ENCODE measurements at places on chromosomes 6 and 20.

- no peak for DNase-seq
These were observed 157.5 kb downstream of the ADGRG6 start for GRCh38 chr6:142459271-142459670.

DNA sequence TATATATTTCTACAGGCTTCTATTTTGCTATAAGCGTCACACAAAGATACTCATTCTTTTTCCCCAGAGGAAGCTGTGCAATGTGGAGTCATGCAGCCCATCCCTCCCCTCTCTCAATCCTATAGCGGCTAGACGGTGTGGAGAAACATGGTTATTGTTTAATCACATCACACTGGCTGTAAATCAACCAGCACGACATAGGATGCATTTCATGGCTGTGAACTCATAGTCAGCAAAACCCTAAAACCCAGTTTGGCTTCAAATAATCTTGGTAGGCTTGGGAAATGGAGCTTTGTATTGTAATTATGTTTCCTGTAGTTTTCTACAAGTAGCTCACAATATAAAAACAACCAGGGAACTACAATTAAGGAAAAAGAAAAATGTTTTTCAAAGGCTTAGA is 16.8 kb downstream of the FOXC1 start:
- DNase-seq, result no peak

DNA sequence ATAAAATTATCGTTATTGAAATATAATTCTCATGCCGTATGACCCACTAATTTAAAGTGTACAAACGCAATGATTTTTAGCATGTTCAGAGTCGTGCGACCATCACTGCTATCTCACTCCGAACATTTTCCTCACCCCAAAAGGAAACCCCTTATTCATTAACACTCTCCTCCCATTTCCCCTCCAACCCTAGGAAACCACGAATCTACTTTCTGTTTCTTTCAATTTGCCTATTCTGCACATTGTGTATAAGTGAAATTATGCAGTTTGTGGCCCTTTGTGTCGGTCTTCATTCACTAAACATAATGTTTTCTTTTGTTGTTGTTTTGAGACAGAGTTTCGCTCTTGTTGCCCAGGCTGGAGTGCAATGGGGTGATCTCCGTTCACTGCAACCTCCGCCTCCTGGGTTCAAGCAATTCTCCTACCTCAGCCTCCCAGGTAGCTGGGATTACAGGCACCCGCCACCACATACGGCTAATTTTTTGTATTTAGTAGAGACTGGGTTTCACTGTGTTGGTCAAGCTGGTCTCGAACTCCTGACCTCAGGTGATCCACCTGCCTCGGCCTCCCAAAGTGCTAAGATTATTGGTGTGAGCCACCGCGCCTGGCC is 99.7 kb upstream of the ZNF217 start:
- DNase-seq, result no peak

- no peak for DNase-seq
These were observed 54.5 kb downstream of the PLCG1 start for GRCh38 chr20:41191562-41192500.

Measured in right forelimb (tissue), 1 donor.